ENCODE measurements at places on chromosomes 1 and 21.

GRCh38 chr21:44013380-44014088 is 1.4 kb downstream of the TRAPPC10 start:
- peak; percentile 21 for DNase-seq

DNA sequence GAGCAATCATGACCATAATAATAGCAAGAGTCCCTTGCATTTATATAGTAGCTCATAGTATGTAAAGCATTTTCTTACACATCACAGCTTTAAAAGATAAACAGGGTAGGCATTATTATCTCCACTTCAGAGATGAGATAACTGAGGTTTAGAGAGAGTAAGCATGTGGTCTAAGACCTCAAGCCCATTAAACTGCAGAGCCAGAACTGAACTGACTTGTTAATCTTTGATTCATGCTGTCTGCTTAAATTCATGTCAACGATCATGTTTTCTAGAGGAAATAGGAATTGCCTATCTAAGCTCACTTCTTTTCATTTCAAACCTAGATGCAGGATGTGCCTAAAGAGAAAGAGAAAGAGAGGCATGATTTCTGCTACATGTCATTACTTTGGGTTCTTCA is 524.8 kb downstream of the PTPRC start:
- peak; percentile 2 for DNase-seq

- no peak for DNase-seq
Measured at GRCh38 chr1:54267815-54268761, 68.1 kb downstream of the MRPL37 start.

GRCh38 chr21:45019076-45019886 is 55.1 kb upstream of the ADARB1 start:
- no peak for DNase-seq

GRCh38 chr1:2032737-2033136 is 13.6 kb downstream of the GABRD start:
- no peak for DNase-seq

GRCh38 chr1:243562473-243562872 is 287.6 kb downstream of the AKT3 start:
- no peak for DNase-seq

- DNase-seq: no peak
Measured at GRCh38 chr1:202018468-202019234, 8.3 kb downstream of the ELF3 start.

DNA sequence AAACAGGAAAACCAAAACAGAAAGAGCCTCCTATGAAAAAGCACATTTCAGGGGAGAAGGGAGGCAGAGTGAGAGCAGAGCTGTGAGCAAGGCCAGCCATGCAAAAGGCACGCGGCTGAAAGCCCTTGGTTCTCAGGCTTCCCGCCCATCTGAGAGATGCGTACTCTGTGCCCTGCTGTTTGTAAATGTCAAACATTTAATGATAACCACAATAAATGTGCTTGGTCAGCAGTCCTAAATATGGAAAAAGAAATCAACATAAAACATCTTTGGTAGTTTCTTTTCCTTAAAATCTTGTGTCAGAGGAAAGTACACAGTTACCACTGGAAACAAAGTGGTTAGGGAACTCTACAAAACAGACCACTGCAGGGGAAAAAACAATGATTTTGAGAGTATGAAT is 283.1 kb downstream of the DSCAM start:
- DNase-seq: no peak

GRCh38 chr1:41444785-41445184 is 39.7 kb downstream of the EDN2 start:
- no peak for DNase-seq

DNA sequence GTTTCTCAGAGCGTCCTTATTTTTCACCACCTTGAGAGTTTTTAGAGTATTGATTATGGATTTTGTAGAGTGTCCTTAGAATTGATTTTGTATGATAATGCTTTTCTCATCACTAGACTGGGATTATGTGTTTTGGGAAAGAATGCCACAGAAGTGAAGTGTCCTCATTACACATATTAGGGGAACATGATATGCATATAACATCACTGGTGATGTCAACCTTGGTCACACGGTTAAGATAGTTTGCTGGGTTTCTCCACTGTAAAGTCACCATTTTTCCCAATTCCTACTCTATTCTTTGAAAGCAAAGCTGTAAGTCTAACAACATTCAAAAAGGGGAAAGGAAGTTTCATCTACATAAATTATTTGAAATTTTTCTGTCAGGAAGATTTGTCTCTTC is 39.6 kb upstream of the PALMD start:
- no peak for DNase-seq

Data from HAP-1 (cell line).